Activated T-helper 2 cell treated with anti-CD3 and anti-CD28 coated beads, Interferon-gamma antibody, Interleukin-2, Interleukin-4, amounts not matched to agents 10 μg/mL and 5 μg/mL and 100 μg/mL, durations not matched to agents 14 hours and 24 hours and 36 hours (primary cell): ENCODE measurements at places on chromosomes 1 and 21. TPM values are rescaled to one million over a fixed set of nuclear protein-coding genes. Genes with fewer than 3 reads are reported as not detected.
A peak's percentile ranks its signal among the peaks of the same experiment; 100 is the strongest.

DNA sequence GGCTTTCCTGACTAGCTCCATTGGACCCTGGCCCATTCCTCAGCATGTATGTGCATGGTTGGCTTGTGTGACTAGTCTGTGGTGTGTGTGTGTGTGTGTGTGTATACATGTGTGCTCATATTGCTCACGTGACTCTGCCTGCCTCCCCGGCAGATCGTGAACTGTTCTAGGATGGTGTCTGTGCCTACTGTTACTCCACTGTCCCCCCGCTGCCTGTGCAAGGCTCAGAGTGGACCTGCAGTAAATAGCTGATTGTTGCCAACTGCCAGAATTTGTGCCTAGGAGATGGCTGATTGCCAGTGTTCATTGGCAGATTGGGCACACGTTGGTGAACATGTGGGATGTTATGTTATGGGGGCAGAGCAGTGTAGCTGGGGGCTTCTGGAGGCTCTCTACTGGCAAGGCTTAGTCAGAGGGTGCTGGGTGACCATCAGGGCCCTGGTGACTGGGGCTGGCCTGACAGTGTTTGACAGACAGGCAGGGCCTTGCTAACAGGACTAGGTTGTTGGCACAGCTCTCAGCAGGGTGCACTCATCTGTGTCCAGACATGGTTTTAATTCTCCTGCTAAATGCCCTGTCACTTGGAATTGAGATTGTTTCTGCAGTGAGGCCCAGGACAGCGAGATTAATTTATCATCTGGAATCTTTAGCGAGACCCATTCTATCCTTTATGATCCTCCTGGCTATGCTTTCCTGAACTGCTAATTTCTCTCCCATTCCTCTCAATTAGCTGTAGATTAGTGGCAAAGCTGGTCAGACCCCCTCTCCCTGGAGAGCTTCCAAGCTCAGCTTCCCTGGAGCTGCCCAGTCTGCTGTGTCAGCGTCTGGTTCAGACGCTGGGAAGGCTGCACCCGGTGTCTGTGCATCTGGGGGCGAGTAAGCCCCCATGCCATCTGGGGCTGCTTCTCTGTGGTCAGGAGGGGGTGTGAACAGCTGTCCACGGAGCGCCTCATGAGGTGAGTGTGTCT is 20.8 kb downstream of the SLC6A17 start:
- no peak for DNase-seq

GRCh38 chr1:154796303-154796892 is 73.7 kb downstream of the KCNN3 start:
- no peak for DNase-seq

- no peak for DNase-seq
Measured at GRCh38 chr1:230823931-230824381, 44.4 kb downstream of the C1orf198 start.

DNA sequence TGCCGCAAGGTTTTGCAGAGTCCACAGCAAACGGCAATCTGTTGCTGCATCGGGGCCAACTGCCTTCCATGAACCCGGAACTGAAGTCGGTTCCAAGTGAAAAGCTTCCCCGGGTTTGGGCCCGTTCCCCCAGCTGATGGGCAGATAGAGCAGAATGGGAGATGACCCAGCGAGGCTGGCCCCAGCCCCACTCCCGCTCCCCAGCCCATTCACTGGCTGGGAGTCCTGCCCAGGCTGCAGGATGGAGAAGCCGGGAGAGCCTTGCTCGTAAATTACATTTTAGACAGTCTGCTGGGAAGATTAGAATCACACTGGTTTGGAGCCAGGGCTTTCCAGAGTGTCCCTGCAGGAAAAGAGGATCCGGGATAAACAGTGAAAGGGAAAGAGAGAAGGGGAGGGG is 31.6 kb upstream of the PAX7 start:
- DNase-seq, result no peak

- no peak for DNase-seq
Measured at GRCh38 chr1:55506740-55507577, 291.8 kb upstream of the USP24 start.

GRCh38 chr1:108808438-108808837 is 48.5 kb downstream of the AKNAD1 start:
- DNase-seq, result no peak

DNA sequence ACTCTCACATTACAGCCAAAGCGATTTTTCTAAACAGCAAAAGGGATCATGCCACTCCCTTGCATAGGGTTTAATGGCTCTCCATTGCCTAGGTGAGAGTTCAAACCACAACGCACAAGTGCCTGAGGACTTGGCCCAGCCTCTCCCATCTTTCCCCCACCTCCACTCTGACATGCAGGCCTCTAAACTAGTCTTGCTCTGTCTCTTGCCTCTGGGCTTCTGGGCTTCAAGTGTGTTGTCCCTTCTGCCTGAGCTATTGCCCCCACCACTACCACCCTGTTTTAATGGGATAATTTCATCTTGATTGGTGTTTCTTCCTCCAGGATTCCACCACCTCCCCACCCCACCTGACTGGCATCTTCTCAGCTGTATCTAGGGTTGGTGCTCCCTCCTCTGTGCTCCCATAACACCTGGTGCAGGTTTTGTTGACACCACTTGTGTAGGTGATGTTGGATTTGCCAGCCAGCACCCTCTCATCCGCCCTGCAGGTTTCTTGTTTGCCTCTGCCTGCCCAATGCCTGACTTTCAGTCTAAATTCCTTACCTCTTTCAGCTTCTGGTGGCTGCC is 2.7 kb upstream of the ZBTB21 start:
- DNase-seq, result no peak

- DNase-seq, result no peak
Measured at GRCh38 chr1:200877839-200878551, 5.2 kb downstream of the GPR25 start.

GRCh38 chr1:230109895-230110667 is 43.0 kb downstream of the GALNT2 start:
- DNase-seq, result peak; percentile 56

- DNase-seq, result no peak
Measured at GRCh38 chr1:83499998-83500397, 498.9 kb downstream of the TTLL7 start.

DNA sequence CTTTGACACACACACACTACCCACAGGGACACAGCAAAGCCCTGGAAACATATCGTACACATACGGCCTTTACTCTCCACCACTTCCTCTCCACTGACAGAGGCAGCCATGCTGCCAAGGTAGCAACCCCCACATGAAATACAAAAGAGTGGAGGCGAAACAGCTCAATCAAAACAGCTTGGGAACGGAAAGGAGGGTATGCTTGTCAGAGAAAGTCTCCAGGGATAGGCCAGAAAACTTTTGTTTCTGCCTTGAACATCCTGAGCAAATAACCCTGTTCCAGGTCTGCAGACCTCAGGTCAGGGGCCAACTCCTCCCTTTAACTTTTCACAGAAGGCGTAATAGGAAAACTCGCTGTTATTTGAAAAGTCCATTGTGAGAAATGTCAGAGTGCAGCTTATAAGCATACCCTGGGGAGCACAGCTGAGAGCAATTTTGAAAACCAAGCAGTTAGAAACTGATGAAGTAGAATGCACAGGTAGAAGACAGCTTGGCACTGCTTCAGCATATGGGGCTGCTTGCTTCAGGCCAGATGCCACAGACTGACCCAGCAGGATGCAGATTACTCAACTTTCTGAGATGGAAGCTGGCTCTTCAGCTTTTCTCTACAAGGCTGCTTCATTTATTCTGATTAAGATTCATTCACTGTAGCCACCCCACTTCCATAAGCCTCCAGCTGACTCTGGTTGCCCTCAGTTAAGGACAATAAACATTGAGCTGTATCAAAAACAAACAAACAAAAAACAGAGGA is 18.0 kb downstream of the KIAA0319L start:
- DNase-seq, result peak; percentile 38

SLFNL1 gene
- total RNA-seq, result 0.14 and 0.18 TPM in 2 replicates

KCNJ9 gene
- not detected in 2 replicates for total RNA-seq
